ENCODE measurements at places on chromosomes 3 and 15.

DNA sequence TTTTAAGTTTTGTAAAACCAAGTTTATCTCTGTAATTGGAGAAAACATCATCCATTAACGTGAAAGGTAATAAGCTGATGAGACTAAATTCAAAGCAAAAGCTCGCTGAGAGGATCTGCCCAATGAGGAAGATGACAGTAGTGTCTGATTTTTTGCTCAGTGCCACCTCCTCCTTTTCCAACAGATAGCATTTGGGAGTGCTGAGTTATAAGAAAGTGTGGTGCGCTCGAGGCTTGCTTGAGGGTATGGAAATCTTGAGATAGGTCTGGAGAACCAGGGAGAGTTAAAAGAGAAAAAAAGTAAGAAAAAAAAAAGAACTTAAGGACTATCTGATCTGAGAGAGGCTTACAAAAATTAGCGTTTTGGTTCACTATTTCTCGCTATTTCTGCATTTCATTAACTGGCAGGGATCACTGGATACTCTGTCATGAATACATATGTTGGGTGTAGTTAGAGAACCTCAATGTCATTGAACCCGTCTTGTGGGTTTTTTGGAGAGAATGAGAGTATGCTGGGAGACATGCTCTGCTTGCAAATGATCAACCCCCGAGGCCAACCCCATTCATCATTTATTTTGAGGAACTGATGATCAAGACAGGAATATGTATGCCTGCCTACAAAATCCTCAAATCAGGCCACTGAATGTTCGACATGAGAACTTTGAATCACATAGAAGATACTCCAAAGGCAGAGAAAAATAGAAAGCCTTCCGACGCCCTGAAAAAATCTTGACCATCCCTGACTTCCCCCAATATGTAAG, 973 bp upstream of the USP13 start:
- DNase-seq: no peak

DNA sequence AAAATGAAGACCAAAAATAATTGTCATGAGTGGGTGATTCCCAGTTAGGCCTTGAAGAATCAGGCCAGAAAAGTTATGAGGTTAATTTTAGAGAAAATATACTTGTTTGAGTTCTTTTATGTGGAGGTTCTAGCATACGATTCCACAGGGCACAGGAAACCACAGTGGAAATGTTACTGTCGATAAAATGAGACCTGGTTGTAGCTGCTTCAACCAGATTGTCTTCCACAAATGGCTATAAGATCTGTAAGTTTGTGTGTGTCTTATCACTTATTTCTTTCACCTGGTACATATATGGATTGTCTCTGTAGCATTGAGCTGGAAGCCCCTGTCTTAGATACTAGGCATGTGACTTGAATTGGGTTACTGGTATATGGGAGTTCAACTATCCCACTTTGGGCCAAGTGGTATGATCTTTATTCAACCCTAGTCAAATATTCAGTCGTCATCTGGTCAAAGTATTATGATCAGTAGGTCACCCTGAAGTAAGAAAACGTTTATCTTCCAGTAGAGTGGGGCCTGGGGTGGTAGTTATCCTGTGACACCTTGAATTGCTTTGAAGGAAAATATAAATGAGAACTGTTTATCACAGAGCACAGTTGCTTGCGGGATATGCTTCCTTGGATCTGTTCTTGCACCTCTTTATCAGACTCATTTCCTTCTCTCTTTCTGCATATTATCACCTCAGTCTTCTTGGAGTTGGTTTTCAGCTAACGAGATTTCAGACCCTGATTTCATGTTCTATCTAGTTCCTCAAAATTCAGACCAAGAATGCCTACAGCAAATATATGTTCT, 21.5 kb upstream of the ZNF609 start:
- DNase-seq: no peak

- peak; percentile 71 for DNase-seq
These were observed 43.2 kb downstream of the ARHGEF3 start for GRCh38 chr3:56758539-56758981.

DNA sequence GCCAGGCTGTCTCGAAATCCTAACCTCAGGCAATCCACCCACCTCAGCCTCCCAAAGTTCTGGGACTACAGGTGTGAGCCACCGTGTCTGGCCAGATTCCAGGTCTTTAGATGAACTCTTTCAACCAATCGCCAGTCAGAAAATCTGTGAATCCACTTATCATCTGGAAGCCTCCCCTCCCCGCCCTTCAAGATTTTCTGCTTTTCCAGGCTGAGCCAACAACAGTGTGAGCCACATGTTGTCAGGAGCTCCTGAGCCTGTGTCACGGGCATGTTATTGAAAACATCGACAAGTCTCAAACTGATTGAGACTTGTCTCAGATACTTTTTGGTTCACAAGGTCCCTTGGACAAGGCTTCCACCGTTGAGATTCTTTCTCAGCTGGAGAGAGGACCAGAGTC, 52.0 kb upstream of the TRPM1 start:
- DNase-seq: no peak

- DNase-seq: no peak
These were observed 28.2 kb upstream of the CCDC50 start for GRCh38 chr3:191301017-191301416.

DNA sequence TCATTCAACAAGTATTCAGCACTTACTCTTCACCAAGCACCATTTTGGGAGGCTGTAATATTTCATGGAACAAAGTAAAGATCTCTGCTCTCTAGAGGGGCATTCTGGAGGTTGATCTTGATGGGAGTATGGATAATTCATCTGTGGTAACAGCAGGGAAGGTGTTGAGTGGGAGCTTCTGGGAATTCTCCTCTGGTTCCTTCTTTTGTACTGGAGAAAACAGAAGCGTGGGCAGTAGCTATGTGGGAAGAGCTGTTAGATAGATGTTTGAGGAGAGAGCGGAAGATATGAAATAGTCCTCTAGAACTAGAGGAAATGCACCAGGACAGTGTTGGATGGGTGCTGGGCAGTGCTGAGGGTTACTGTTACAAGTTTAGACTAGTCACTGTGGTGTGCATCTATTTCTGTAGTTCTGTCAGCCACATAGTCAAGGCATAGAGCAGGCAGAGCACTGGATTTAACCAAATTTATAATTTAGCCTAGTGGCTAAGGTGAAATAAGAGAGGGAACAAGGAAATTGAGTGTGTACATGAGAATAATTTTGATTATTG, 9.6 kb downstream of the NMD3 start:
- no peak for DNase-seq

- DNase-seq: no peak
These were observed 45.5 kb downstream of the ZIC4 start for GRCh38 chr3:147360646-147361453.

- DNase-seq: no peak
These were observed 40.8 kb upstream of the ATP2B2 start for GRCh38 chr3:10546181-10546624.

GRCh38 chr3:26004172-26004571, 214.3 kb downstream of the OXSM start:
- no peak for DNase-seq

- DNase-seq: no peak
These were observed 73.5 kb downstream of the EDEM1 start for GRCh38 chr3:5260992-5261501.

GRCh38 chr3:195443391-195443989, 670 bp upstream of the ACAP2 start:
- DNase-seq: no peak

Data from renal pelvis (tissue), 12 donors.